Stomach (tissue), 19 donors: ENCODE measurements at places on chromosomes 1 and 21.

- DNase-seq: peak; percentile 82
Measured at GRCh38 chr1:237562242-237562823, 328.4 kb downstream of the ZP4 start.

DNA sequence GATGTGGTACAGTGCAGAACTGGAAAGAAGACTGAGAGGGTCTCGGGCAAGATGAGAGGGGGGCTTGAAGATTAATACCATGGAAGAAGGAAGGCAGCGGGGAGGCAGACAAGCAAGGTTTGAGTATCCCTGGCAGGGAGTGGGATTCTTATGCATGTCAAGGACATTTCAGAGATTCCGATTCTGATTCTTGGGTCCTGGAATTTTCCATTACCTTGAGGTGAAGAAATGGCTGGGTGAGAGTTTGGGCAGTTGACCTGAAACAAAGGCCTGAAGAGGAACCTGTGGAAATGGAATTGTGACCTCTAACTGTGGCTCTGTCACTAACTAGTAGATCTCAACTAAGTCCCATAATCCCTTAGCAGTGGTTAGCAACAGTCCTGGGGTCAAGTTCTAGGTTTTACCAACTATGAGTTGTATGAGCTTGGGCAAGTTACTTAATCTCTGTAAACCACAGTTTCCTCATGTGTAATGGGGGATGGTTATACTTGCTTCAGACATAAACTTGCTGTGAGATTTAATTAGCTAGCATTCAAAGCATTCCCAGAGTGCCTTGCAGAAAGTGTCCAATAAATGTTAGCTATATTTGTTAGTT lies 8.6 kb upstream of the ACTN2 start:
- DNase-seq: no peak

- no peak for DNase-seq
Measured at GRCh38 chr1:213201380-213202155, 150.5 kb downstream of the RPS6KC1 start.

DNA sequence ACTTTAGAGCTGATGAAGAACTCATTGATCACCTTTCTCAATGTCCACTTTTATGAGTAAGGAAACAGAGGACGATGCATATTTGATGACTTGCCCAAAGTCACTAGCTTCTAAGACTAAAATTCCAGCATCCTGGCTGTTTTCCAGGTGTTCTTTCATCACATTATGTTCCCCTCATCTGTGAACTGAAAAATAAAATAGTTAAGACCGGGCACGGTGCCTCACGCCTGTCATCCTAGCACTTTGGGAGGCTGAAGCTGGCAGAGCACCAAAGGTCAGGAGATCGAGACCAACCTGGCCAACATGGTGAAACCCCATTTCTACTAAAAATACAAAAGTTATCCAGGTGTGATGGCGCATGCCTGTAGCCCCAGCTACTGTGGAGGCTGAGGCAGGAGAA lies 297.5 kb downstream of the DUSP10 start:
- no peak for DNase-seq
